ENCODE measurements at places on chromosomes 4 and X.
A peak's percentile ranks its signal among the peaks of the same experiment; 100 is the strongest.

DNA sequence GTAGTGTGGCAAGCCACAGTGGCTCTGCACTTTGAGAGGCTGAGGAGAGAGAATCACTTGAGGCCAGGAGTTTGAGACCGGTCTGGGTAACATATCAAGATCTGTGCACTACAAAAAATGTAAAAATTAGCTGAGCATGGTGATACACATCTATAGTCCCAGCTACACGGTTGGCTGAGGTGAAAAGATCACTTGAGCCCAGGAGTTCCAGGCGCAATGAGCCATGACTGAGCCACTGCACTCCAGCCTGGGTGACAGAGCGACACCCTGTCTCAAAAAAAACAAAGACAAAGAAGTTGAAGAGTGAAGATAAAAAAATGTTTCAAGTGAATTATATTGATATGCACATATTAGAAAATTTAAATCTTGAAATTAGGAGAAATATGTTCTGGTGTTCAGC lies 46.3 kb downstream of the SULT1B1 start:
- H3K4me1 ChIP-seq: peaks cover 10% of the 10 kb centered on the region
- no peak overlapping the region for H3K27ac ChIP-seq
- DNase-seq: no peak
- no peaks in the 10 kb centered on the region for H3K36me3 ChIP-seq

- no peaks in the 10 kb centered on the region for H3K4me1 ChIP-seq
- no peaks in the 10 kb centered on the region for H3K36me3 ChIP-seq
- DNase-seq: no peak
- no peak overlapping the region for H3K27ac ChIP-seq
- H3K4me3 ChIP-seq: no peak overlapping the region
- H3K27me3 ChIP-seq: no peaks in the 10 kb centered on the region
These were observed 231.3 kb upstream of the S100G start for GRCh38 chrX:16418650-16419049.

GRCh38 chr4:153729895-153730294 lies 29.9 kb downstream of the RNF175 start:
- no peak overlapping the region for H3K4me3 ChIP-seq
- H3K27me3 ChIP-seq: no peaks in the 10 kb centered on the region
- no peaks in the 10 kb centered on the region for H3K4me1 ChIP-seq
- no peaks in the 10 kb centered on the region for H3K36me3 ChIP-seq
- H3K27ac ChIP-seq: no peak overlapping the region

- H3K4me3 ChIP-seq: no peak overlapping the region
- no peak for DNase-seq
- no peaks in the 10 kb centered on the region for H3K36me3 ChIP-seq
- H3K27me3 ChIP-seq: no peaks in the 10 kb centered on the region
These were observed 119.0 kb upstream of the WDR17 start for GRCh38 chr4:175946472-175947116.

GRCh38 chrX:56788717-56789122 lies 59.7 kb downstream of the NBDY start:
- no peaks in the 10 kb centered on the region for H3K27me3 ChIP-seq
- H3K4me3 ChIP-seq: no peak overlapping the region
- H3K4me1 ChIP-seq: peaks cover 18% of the 10 kb centered on the region

- no peak overlapping the region for H3K4me3 ChIP-seq
- DNase-seq: peak; percentile 69
- H3K27ac ChIP-seq: peak overlapping the region; percentile 2
- H3K27me3 ChIP-seq: no peaks in the 10 kb centered on the region
- no peaks in the 10 kb centered on the region for H3K36me3 ChIP-seq
These were observed 30.0 kb downstream of the AFAP1 start for GRCh38 chr4:7909463-7910262.

- no peak overlapping the region for H3K27ac ChIP-seq
- no peak overlapping the region for H3K4me3 ChIP-seq
- H3K36me3 ChIP-seq: no peaks in the 10 kb centered on the region
- peaks cover 43% of the 10 kb centered on the region for H3K4me1 ChIP-seq
- no peak for DNase-seq
These were observed 55.6 kb downstream of the CLDN34 start for GRCh38 chrX:10022580-10023245.

GRCh38 chr4:73978886-73979285 lies 2.9 kb downstream of the PF4 start:
- no peaks in the 10 kb centered on the region for H3K4me1 ChIP-seq
- H3K36me3 ChIP-seq: no peaks in the 10 kb centered on the region
- no peak overlapping the region for H3K27ac ChIP-seq
- H3K4me3 ChIP-seq: no peak overlapping the region
- peaks cover 8% of the 10 kb centered on the region for H3K27me3 ChIP-seq

DNA sequence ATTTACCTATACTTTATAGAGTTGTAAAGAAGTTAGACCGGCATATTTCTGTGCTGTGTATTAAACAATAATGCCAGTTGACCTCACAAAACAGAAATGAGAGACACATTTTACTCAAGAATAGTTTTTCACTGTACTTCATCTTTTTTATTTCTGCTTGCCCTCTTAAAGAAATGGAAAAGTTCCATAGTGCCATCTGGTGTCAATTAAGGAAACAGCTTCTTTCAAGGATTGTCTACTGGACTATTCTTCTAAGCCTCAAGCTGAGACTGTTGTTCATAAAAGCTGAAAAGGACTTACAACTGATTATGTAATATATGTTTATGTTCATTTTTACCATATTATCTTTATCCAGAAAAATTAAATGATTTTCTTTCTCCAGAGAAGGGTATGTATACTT lies 1523.7 kb downstream of the ARAP2 start:
- no peak overlapping the region for H3K27ac ChIP-seq
- no peaks in the 10 kb centered on the region for H3K4me1 ChIP-seq
- H3K36me3 ChIP-seq: no peaks in the 10 kb centered on the region
- no peak overlapping the region for H3K4me3 ChIP-seq
- DNase-seq: peak; percentile 17

GRCh38 chrX:106894392-106894909 lies 8.7 kb downstream of the RIPPLY1 start:
- H3K27me3 ChIP-seq: no peaks in the 10 kb centered on the region
- H3K36me3 ChIP-seq: no peaks in the 10 kb centered on the region
- peaks cover 30% of the 10 kb centered on the region for H3K4me1 ChIP-seq
- peak; percentile 60 for DNase-seq
- H3K4me3 ChIP-seq: no peak overlapping the region
- no peak overlapping the region for H3K27ac ChIP-seq

DNA sequence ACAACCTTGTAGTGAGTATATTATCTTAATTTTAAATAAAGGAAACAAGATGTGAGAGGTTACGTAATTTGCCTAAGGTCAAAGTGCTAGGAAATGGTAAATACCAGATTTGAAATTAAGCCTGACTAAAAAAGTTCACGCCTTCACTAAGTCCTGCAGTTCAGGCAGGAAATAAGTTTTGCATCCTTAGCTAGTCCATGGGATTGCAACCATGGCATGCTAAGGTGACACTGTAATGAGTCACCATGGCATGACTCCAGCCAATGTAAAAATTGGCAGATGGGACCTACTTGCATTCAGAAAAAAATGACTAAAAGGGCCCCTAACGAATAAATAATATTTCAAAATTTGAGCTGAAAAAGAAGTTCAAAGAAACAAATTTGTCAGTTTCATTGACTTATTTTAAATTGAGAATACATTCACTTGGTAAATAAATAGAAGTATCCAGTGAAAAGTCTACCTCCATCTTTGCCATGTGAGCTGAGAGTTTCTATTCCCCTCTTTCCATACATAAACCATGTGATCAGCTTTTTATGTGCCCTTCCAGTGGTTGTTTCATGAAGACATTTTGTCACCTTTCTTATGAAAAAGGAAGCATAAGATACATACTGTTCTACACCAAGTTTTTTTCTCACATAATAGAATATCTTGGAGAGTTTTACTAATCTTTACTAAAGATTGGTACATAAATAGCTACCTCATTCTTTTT lies 72.4 kb downstream of the ANKRD50 start:
- no peak overlapping the region for H3K27ac ChIP-seq
- no peak for DNase-seq
- no peaks in the 10 kb centered on the region for H3K27me3 ChIP-seq
- H3K36me3 ChIP-seq: no peaks in the 10 kb centered on the region
- no peaks in the 10 kb centered on the region for H3K4me1 ChIP-seq

DNA sequence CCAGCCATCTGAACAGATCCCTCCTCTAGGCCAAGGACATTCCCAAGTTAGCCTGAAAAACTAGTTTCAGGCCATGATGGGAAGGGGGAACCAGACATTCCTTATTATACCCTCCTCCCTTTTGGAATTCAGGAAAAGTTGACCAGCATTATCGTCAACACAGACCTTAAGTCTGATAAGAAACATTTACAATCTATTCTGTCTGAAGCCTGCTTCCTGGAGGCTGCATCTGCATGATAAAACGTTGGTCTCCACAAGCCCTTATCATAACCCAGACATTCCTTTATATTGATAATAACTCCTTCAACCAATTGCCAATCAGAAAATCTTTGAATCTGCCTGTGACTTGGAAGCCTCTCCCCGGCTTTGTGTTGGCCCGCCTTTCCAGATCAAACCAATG lies 44.3 kb downstream of the EFHC2 start:
- H3K27me3 ChIP-seq: no peaks in the 10 kb centered on the region
- H3K4me3 ChIP-seq: no peak overlapping the region
- H3K27ac ChIP-seq: no peak overlapping the region
- H3K4me1 ChIP-seq: no peaks in the 10 kb centered on the region
- DNase-seq: no peak

DNA sequence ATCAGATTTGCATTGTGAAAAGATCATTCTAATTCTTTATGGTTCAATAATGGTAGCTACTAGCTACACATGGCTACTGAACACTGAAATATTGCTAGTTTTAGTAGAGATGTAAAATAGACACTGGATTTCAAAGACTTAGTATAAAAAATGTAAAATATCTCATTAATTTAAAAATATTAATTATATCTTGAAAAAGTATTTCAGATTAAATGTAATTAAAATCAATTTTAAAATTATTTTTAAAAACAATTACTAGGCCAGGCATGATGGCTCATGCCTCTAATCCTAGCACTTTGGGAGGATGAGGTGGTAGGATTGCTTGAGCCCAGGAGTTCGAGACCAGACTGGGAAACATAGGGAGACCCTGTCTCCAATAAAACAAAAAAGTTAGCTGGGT lies 20.4 kb upstream of the TLR2 start:
- no peaks in the 10 kb centered on the region for H3K36me3 ChIP-seq
- no peaks in the 10 kb centered on the region for H3K4me1 ChIP-seq
- H3K27ac ChIP-seq: no peak overlapping the region
- H3K4me3 ChIP-seq: no peak overlapping the region

- no peak overlapping the region for H3K4me3 ChIP-seq
- H3K36me3 ChIP-seq: no peaks in the 10 kb centered on the region
- no peak for DNase-seq
- H3K27me3 ChIP-seq: no peaks in the 10 kb centered on the region
- H3K27ac ChIP-seq: no peak overlapping the region
These were observed 277.8 kb upstream of the EMCN start for GRCh38 chr4:100795581-100795980.

DNA sequence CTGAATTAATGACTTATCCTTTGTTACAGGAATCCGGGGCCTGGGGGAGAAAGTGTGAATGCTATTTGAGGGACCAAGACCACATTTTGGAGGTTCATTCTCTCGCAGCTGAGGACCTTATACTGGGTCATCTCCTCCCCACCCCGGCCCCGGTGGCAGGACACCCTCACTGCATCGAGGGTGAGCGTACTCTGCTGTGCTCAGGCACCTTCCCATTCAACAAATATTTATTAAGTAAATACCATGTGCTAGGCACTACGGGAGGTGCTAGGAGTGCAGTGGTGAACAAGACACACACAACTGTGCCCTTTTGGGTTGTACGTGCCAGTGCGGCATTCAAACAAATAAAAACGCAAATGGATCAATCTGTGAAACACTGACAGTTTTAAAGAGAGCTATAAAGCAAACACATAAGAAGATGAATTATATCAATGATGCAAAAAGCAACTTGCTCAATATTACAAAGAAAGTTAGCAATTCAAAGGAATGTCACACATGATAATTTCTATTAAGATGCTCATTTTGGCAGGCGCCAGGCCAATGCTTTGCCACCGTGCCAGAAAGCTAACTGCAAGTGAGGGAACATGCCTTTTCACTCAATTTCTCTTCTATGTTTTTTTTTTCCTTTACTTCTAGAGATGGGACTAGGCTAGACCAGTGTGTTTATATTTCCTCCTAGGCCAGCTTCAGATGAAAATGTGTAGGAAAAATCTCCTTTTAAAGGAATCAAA lies 24.6 kb downstream of the ADGRG2 start:
- no peak overlapping the region for H3K4me3 ChIP-seq
- no peaks in the 10 kb centered on the region for H3K27me3 ChIP-seq
- DNase-seq: no peak
- no peaks in the 10 kb centered on the region for H3K36me3 ChIP-seq
- no peaks in the 10 kb centered on the region for H3K4me1 ChIP-seq

GRCh38 chr4:100087743-100088142 lies 102.5 kb downstream of the DDIT4L start:
- no peak overlapping the region for H3K4me3 ChIP-seq
- no peak overlapping the region for H3K27ac ChIP-seq
- DNase-seq: no peak
- no peaks in the 10 kb centered on the region for H3K27me3 ChIP-seq
- no peaks in the 10 kb centered on the region for H3K4me1 ChIP-seq

- H3K27ac ChIP-seq: no peak overlapping the region
- H3K4me1 ChIP-seq: no peaks in the 10 kb centered on the region
- H3K36me3 ChIP-seq: no peaks in the 10 kb centered on the region
- no peaks in the 10 kb centered on the region for H3K27me3 ChIP-seq
- DNase-seq: no peak
These were observed 114.8 kb upstream of the MAP9 start for GRCh38 chr4:155491336-155492120.

DNA sequence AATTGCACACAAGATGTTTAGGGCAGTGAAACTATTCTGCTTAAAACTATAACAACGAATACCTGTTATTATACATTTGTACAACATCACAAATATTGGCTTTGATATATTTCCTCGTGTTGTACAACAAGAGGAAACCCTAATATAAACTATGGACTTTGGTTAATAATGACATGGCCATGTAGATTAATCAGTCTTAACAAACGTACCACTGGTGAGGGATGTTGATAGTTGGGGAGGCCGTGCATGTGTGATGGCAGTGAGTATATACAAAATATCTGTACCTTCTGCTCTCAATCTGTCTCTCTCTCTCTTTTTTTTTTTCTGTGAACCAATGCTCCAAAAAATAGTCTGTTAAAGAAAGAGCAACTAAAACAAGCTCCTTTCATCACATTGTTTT lies 22.2 kb upstream of the HPGD start:
- H3K27ac ChIP-seq: no peak overlapping the region
- peaks cover 6% of the 10 kb centered on the region for H3K4me1 ChIP-seq
- no peaks in the 10 kb centered on the region for H3K36me3 ChIP-seq
- H3K4me3 ChIP-seq: no peak overlapping the region

DNA sequence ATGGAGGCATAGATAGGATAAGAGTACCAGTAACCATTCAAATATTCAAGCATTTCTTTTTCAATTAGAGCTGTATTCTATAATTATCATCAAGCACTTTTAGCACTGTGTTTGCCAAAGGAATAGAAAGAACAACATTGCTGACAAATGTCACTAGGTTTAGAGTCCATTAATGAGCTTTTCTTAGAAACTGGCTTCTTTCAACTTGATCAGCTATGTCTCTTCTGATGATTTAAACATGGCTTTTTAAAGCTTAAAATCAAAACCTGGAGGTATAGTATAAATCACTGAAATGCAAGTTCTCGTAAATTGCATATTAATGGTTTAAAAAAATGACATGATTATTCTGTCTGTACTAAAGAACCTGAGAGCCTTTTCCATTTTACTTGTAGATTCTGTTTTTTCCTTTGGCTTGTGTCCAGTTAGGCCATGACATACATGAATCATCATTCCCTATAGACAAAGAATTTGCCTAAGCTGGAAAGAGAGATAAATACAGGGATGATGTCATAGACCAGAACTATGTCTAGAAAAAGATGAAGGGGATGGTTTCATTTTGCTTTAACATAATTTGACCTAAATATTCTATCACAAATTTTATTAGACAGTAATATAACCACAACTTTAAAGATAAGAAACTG lies 340.1 kb upstream of the CTSO start:
- DNase-seq: no peak
- no peaks in the 10 kb centered on the region for H3K4me1 ChIP-seq
- no peaks in the 10 kb centered on the region for H3K27me3 ChIP-seq
- H3K27ac ChIP-seq: no peak overlapping the region
- H3K36me3 ChIP-seq: no peaks in the 10 kb centered on the region
- no peak overlapping the region for H3K4me3 ChIP-seq

All from HepG2 (cell line).